ENCODE measurements at places on chromosomes 1 and 21.
A peak's percentile ranks its signal among the peaks of the same experiment; 100 is the strongest.

DNA sequence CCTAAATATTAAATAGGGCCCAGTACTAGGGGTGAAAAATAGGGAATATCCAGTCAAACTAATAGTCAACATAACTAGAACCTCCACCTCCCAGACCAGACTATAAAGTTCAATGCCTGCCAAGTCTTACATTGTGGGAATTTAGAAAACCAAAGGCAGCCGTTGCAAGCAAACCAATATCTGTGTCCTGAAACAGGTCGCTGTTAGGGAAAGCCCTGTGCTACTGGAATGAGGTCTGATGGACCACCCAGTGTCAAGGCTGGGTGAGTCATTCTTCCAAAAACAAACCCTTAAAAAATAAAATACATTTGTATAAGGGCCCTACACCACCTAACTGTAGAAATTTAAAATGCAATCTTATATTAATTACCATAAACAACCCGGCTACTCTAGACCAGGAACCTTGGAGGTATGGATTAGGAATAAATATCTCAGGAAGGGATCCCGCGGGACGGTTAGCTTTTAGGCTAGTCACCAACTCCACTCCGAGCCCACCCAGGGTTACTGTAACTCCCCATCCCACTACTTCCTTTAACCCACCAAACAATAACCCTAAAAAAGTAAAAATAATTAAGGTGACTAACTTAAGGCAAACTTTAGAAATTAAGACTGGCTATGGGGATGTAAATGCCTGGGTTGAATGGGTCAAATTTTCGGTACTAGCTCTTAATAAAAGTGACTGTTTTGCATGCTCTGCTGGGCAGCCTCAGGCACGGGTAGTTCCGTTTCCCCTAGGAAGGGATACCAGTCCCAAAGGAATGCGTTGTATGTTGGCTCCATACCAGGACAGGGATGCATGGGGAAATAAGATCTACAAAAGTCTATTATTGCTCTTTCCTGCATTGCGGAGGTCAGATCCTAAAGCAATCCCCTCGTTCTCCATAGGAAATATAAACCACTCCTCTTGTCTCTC, 65.4 kb upstream of the TLR5 start:
- no peak for DNase-seq

DNA sequence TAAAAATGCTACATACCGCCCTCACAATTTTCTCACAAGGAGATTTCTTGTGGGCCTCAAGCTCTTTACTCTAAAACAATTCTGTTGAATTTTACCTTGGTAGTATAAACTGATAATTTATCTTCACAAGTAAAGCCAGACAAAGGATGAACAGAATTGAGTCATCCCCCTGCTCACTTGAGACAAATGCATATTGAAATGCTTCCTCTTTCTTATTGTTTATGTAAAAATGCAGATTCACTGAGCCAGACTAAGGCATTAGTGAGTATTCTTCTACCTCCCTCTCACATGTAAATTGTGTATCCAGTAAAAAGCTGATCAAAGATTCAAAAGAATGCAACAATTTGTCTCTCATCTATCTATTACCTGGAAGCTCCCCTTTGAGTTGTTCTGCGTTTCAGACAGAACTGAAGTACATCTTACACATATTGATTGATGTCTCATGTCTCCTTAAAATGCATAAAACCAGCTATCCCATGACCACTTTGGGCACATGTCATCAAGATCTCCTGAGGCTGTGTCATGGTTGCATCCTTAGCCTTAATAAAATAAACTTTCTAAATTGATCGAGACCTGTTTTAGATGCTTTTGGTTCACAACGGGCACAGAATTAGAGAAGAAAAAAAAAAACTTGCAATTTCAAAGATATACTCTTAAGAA, 743.1 kb upstream of the B3GALT2 start:
- no peak for DNase-seq

DNA sequence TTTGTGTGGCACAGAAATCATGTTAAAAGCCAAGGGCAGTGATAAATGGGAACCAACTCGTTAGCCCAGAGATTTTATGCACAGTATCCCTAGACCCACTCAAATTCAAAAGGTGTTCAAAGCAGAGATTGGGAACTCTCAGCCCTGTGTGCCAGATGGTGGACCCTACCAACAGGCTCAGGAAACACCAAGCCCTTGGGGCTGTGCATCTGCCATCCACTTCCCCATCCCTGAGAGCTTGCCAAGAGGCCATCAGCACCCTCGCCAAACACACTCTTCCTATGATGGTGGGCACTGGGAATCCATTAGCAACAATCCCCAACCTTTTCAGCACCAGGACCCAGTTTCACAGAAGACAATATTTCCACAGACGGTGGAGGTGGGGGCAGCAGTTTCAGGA, 194.2 kb upstream of the NFIA start:
- no peak for DNase-seq

- no peak for DNase-seq
Observed at GRCh38 chr1:65036570-65037051, 70.3 kb upstream of the JAK1 start.

GRCh38 chr1:66278260-66279021, 255.5 kb upstream of the SGIP1 start:
- peak; percentile 67 for DNase-seq

- DNase-seq: no peak
Observed at GRCh38 chr1:19425646-19426239, 59.6 kb downstream of the CAPZB start.

DNA sequence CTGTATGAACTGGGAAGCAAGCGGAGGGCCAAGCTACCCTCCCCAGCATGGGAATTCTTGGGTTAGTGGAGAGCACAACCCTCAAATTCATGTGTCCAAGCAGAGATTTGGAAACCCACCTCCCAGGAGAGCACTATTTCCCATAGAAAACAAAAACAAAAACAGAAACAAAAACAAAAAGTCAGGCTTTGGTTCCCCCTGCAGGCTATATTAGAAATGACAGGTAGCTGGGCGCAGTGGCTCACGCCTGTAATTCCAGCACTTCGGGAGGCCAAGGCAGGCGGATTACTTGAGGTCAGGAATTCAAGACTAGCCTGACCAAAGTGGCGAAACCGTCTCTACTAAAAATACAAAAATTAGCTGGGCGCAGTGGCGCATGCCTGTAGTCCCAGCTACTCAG, 10.8 kb downstream of the MINDY1 start:
- DNase-seq: peak; percentile 47

DNA sequence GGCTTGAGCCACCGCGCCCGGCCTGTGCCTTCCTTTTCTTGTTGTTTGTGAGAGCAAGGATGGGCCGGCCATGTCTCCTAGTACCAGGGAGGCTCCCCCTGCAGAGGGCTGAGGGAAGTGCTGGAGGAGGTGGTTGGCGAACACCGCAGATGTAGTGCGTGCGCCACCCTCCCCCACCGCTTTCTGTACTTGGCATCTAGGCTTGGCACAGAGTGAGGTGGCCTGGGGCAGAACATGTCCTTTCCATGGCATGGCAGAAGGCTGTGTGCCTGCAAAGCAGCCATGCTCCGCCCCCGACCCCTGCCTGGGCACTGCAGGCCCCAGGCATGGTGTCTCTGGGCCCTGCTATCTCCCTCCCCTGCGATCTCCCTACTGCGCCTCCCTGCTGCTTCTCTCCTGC, 30.7 kb downstream of the ALPL start:
- no peak for DNase-seq

GRCh38 chr1:2596530-2597333, 10.2 kb downstream of the PRXL2B start:
- no peak for DNase-seq

DNA sequence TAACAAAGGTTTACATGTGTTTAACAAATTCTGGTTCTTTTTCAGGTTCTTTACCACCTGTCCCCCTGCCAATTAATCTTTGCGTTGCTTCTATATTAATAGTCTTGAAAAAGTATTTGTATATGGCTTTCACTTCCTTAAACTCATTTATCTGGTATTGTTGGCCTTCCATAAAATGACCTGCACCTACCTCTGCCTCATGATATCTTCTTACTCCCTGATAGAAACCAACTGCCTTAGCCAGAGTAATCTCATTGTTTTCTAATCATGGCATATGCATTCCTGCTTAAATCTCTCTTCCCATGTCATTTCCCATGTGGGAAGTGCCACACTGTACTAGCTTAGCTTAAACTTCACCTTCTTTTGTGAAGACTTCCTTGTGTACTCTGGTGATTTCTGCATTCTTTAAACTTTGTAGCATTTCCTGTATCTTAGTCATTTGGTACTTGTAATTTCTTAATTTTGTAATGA, 8.7 kb downstream of the SMG7 start:
- no peak for DNase-seq

Measured in nucleus accumbens (tissue), 56 donors.